ENCODE measurements at places on chromosomes 13 and 19. TPM values are rescaled to one million over a fixed set of nuclear protein-coding genes. Genes with fewer than 3 reads are reported as not detected.

Gene SIRT6
- 14.3 TPM for total RNA-seq

Gene ADM5
- 1.4 TPM for total RNA-seq

Gene GARIN5B
- total RNA-seq: not detected

Gene HSH2D
- total RNA-seq: not detected

Gene ADPRHL1
- total RNA-seq: 1.3 TPM

Gene SLC6A16
- 0.85 TPM for total RNA-seq

Gene SULT2B1
- total RNA-seq: 0.23 TPM

Gene EDDM13
- not detected for total RNA-seq

Gene TSKS
- not detected for total RNA-seq

Gene SHC2
- 1.4 TPM for total RNA-seq

Gene ZNF613
- 9.3 TPM for total RNA-seq

Gene CRTC1
- total RNA-seq: 2.6 TPM

Gene ZNF382
- 0.06 TPM for total RNA-seq

Gene TSHZ3
- total RNA-seq: 5.4 TPM

Gene LENG1
- total RNA-seq: 18.4 TPM

Gene KLF5
- total RNA-seq: 7.2 TPM

Gene PODNL1
- 4.9 TPM for total RNA-seq

Gene URAD
- not detected for total RNA-seq

Gene MPV17L2
- total RNA-seq: 30.9 TPM

Gene FCGBP
- 0.99 TPM for total RNA-seq

Gene FBXW9
- total RNA-seq: 6.4 TPM

Gene FAM216B
- not detected for total RNA-seq

Gene DCT
- total RNA-seq: 0.27 TPM

Gene PRTN3
- 0.72 TPM for total RNA-seq

Gene U2AF1L4
- total RNA-seq: 25.2 TPM

Gene ZNF430
- total RNA-seq: 7.2 TPM

Gene ZNF154
- not detected for total RNA-seq

Gene SYNE4
- total RNA-seq: 0.94 TPM

Gene CYP4F11
- total RNA-seq: 18.2 TPM

Gene ATP4B
- total RNA-seq: not detected

Gene PCDH9
- 5.6 TPM for total RNA-seq

Gene ALG11
- total RNA-seq: 22.3 TPM

Gene MISP3
- 3.3 TPM for total RNA-seq

Gene C19orf73
- total RNA-seq: 0.80 TPM

Gene MTUS2
- 0.25 TPM for total RNA-seq

Gene CCDC70
- total RNA-seq: not detected

Gene C2CD4C
- total RNA-seq: 0.78 TPM

Gene CABP5
- total RNA-seq: not detected

Gene ATP11A
- total RNA-seq: 3.2 TPM

Gene CC2D1A
- 13.5 TPM for total RNA-seq

Gene IL11
- 1.4 TPM for total RNA-seq

Gene ZSCAN1
- total RNA-seq: 1.8 TPM

Gene PEAK3
- 0.06 TPM for total RNA-seq

Gene ZNF628
- 3.9 TPM for total RNA-seq

Gene EHD2
- 19.9 TPM for total RNA-seq

Gene KLF1
- total RNA-seq: not detected

Gene NLRP5
- total RNA-seq: 1.3 TPM

Gene FOXA3
- 0.31 TPM for total RNA-seq

Gene CGB8
- 1.5 TPM for total RNA-seq

Gene ZC3H4
- 7.6 TPM for total RNA-seq

Gene ACTMAP
- total RNA-seq: 0.39 TPM

Gene ZNF700
- 9.2 TPM for total RNA-seq

Gene GRIN2D
- not detected for total RNA-seq

Gene KIR2DL4
- total RNA-seq: not detected

Gene MYBPC2
- total RNA-seq: not detected

Gene MAB21L1
- 1.2 TPM for total RNA-seq

Gene CYP4F8
- not detected for total RNA-seq

Gene CD70
- not detected for total RNA-seq
